Right lobe of liver (tissue), 6 donors: ENCODE measurements at places on chromosomes 4 and X. TPM values are rescaled to one million over a fixed set of nuclear protein-coding genes. Genes with fewer than 3 reads are reported as not detected.

GRCh38 chr4:140168474-140168873 is 14.5 kb upstream of the MAML3 start:
- no peak for DNase-seq

PAGE2 gene
- total RNA-seq, result not detected

- no peak for DNase-seq
Observed at GRCh38 chrX:142312591-142312990, 107.5 kb upstream of the MAGEC2 start.

LGI2 gene
- 0.38 TPM for total RNA-seq

GLRA3 gene
- not detected for total RNA-seq

GRCh38 chr4:53562409-53562808 is 28.9 kb downstream of the LNX1 start:
- DNase-seq, result no peak

DNA sequence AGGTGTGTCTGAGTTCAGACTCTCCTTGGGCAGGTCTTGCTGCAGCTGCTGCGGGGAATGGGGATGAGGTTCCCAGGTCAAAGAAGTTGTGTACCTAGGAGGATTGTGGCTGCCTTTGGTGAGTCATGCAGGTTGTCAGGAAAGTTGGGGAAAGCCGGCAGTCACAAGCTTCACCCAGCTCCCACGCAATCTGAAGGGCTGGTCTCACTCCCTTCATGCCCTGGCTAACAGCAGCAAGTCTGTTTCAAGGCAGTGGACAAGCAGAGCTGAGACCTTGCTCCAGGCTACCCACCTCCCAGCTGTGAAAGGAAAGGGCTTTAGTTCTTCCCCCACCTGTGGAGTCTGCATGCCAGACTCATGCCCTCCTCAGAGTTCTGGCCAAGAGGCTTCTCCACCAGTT is 287.2 kb downstream of the DTHD1 start:
- no peak for DNase-seq
